ENCODE measurements at places on chromosomes 1 and 21. TPM values are rescaled to one million over a fixed set of nuclear protein-coding genes. Genes with fewer than 3 reads are reported as not detected.

The CLIC6 gene
- 0.73 TPM for total RNA-seq

The LRRC39 gene
- total RNA-seq = 0.37 TPM

The KAZN gene
- total RNA-seq = 10.3 TPM

The SHISA4 gene
- total RNA-seq = 6.6 TPM

The CACHD1 gene
- 4.4 TPM for total RNA-seq

The TMCO4 gene
- total RNA-seq = 8.6 TPM

The TFB2M gene
- total RNA-seq = 18.0 TPM

The SERINC2 gene
- 15.4 TPM for total RNA-seq

The TFAP2E gene
- 0.20 TPM for total RNA-seq

The FAM163A gene
- not detected for total RNA-seq

The CD2 gene
- total RNA-seq = not detected

The PTAFR gene
- not detected for total RNA-seq

The GBP3 gene
- total RNA-seq = 17.3 TPM

The CD244 gene
- not detected for total RNA-seq
